ENCODE measurements at places on chromosomes 5 and 9. TPM values are rescaled to one million over a fixed set of nuclear protein-coding genes. Genes with fewer than 3 reads are reported as not detected.

PAEP gene
- total RNA-seq, result not detected

PROB1 gene
- 0.17 TPM for total RNA-seq

FBP2 gene
- not detected for total RNA-seq

MLANA gene
- total RNA-seq, result not detected

CRHBP gene
- not detected for total RNA-seq

TXNDC8 gene
- total RNA-seq, result not detected

DRD1 gene
- total RNA-seq, result 0.06 TPM

PCSK1 gene
- total RNA-seq, result 2.2 TPM

KLF4 gene
- total RNA-seq, result 5.7 TPM

ARID3C gene
- not detected for total RNA-seq

PCDHGA5 gene
- 0.23 TPM for total RNA-seq

MRPS2 gene
- total RNA-seq, result 46.8 TPM

CXCL14 gene
- total RNA-seq, result not detected

FYB1 gene
- total RNA-seq, result not detected

WNT8A gene
- total RNA-seq, result not detected

TTC23L gene
- total RNA-seq, result not detected

IFNE gene
- not detected for total RNA-seq

THBS4 gene
- 3.2 TPM for total RNA-seq

P4HA2 gene
- total RNA-seq, result 119 TPM

SH3GL2 gene
- total RNA-seq, result not detected

ZFP2 gene
- 0.11 TPM for total RNA-seq
